SHP77 treated with DMSO at 0.1 percent for 48 hours (cell line): ENCODE measurements at places on chromosomes 3 and 15.

- no peak for DNase-seq
Measured at GRCh38 chr3:50464569-50464968, 38.9 kb downstream of the CACNA2D2 start.

GRCh38 chr3:95134693-95135413, 1072.0 kb downstream of the NSUN3 start:
- DNase-seq, result no peak

GRCh38 chr3:17742102-17742879, at the start of gene TBC1D5:
TBC1D5 (minus strand) TSS chr3:17742631; CDS start chr3:17508570, 234,061 bp downstream.
- DNase-seq, result peak; percentile 95

DNA sequence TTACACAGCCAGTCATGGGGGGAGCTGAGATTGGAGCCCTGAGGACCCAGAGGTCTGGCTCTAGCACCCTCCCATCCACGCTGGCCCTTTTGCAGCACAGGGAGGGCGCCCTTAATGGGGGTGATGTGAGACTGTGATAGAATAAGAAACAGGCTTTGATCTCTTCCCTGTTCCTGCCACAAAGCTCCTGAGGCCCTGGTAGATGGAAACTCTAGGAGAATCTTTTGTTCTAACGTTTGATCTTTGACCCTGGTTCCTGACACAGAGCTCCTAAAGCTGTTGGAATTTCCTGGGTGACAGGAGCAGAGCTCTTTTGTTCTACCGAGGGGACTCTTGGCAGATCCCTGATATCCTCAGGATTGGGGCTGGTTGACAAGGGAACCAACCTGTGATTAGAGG, 1.2 kb upstream of the UROC1 start:
- DNase-seq, result no peak

GRCh38 chr15:58521293-58521991, 89.7 kb downstream of the LIPC start:
- no peak for DNase-seq

DNA sequence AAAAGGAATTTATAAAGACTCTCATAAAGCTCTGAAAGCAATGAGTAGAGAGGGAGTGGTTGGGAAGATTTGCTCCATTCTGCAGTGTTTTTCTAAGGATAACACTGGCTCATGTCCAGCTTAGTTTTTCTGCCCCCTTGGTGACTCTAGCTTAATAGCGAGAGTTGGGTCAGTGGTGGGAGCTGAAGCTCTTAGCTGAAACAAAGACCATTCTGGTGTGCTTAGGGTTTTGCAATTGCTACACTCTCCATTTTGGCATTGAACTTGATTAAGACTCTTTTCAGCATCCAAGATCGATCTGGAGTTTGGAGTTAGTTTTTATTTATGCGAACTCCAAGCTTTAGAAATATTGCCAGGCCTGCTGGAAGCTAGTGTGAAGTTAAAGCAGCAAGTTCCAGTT, 98.0 kb downstream of the ATG7 start:
- no peak for DNase-seq

GRCh38 chr15:42120285-42120684, 25.9 kb upstream of the PLA2G4D start:
- no peak for DNase-seq

GRCh38 chr3:14186854-14187458, 8.3 kb downstream of the LSM3 start:
- DNase-seq, result no peak

DNA sequence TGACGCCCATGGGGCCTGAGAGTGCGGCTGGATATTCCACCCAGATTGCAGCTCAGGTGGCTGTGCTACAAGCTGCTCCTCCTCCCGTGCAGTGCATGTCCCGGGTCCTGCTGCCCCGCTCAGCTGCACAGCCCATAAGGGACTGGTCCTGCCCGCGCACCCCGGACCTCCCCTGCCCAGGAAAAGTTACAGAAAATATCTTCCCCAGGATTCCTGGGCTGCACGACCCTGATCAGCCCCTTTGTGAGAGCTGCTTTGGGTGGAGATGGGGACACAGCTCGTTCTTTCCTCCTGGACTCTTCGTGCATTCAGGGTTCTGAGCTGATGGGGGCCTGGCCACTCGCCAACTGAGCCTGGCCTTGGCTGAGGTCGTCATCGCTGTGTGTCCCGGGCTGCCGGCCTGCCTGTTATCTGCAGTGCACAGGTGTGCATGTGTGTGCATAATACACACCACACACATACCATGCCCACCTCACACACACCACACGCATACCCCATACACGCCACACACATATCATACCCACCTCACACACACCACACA, 28.8 kb downstream of the APBA2 start:
- no peak for DNase-seq

- peak; percentile 59 for DNase-seq
Measured at GRCh38 chr3:17065315-17065714, 180.6 kb downstream of the PLCL2 start.

- DNase-seq, result no peak
Measured at GRCh38 chr15:36722555-36722954, 143.1 kb downstream of the CDIN1 start.

- DNase-seq, result no peak
Measured at GRCh38 chr3:126451511-126451910, 24.2 kb downstream of the ZXDC start.

- no peak for DNase-seq
Measured at GRCh38 chr15:66927201-66928077, 138.0 kb upstream of the SMAD3 start.

DNA sequence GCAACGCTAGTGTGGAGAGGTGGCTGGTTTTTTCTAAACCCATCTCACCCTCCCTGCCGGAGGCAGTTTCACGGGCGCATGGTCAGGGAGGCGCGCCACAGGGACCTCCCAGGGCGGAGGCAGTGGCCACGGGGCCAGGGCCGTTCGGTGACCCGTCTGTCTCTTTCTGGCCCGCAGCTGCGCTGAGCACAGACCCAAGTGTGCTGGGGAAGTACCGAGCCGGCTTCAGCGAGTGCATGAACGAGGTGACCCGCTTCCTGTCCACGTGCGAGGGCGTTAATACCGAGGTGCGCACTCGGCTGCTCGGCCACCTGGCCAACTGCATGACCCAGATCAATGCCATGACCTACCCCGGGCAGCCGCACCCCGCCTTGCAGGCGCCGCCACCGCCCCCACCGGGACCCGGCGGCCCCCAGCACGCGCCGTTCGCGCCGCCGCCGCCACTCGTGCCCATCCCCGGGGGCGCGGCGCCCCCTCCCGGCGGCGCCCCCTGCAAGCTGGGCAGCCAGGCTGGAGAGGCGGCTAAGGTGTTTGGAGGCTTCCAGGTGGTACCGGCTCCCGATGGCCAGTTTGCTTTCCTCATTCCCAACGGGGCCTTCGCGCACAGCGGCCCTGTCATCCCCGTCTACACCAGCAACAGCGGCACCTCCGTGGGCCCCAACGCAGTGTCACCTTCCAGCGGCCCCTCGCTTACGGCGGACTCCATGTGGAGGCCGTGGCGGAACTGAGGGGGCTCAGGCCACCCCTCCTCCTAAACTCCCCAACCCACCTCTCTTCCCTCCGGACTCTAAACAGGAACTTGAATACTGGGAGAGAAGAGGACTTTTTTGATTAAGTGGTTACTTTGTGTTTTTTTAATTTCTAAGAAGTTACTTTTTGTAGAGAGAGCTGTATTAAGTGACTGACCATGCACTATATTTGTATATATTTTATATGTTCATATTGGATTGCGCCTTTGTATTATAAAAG, 1.8 kb downstream of the HES1 start:
- no peak for DNase-seq

- DNase-seq, result no peak
Measured at GRCh38 chr3:113008117-113008516, 17.3 kb downstream of the GTPBP8 start.

DNA sequence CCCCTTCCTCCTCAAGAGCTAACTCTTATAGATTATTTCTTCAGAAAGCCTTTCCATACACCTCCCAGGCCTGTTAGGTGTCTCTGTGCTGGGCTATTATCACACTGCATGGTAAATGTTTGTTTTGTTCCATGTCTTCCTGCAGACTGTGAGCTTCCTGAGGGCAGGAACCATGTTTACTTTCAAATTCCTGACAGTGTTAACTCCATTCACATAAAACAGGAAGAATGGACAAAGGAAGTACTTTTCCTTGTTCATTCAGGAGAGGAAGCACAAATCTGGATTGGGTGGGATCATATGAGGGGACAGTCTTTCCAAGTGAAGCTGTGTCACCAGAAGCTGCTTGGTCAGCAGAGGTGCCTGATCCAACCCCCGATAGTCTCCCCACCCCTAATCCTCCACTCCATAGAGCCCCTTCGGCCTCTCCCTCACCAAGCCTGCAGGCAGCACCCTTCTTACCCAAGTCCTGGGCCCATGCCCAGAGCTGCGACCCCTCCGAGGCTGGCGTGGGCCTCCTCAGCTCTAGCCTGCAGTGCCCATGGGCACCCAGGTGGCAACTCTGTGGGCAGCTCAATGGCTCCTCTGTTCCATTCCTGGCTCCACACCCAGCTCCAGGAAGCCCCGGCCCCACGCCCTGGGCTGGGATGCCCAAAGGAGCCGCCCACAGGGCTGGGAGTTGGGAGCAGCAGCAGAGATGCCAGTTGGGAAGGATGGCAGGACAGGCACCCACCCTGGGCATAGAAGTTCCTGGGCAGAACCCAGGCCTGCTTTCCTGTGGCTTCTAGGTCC, 6.9 kb downstream of the SHF start:
- no peak for DNase-seq

GRCh38 chr15:70079888-70080287, 17.8 kb downstream of the TLE3 start:
- DNase-seq, result no peak

DNA sequence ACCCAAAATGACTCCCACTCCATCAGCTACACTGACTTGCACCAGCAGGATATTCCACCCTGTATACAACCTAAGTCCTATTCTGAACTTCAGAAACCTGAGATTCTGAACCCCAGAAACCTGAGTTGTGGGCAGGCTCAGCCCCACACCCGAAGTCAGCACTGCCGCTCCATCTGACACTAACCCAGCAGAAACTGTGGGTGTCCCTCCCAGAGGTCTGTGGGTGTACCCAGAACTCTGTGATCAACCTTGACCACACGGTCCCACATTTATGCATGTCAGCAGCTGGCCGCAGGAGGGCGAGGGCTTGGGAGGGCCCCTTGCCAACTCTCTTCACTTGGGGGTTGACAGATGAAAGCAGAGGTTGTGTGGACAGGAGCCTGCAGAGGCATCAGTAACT, 9.3 kb downstream of the OXTR start:
- DNase-seq, result no peak

DNA sequence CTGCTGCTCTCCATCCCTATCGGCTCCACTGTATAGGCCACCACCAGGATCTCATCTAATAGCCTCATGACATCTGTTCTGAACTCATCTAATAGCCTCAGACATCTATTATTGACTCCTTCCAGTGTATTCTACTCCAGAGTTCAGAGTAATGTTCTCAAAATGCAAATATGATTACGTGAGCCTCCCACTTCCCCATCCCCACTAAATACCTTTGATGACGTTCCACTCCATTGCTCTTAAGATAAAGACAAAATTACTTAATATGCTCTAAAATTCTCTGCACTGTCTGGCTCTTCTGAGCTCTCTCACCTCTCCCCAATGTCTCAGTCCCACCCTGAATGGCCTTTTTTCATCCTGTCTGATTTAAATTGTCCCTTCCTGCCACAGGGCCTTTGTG, 94.7 kb downstream of the SAMMSON start:
- no peak for DNase-seq

DNA sequence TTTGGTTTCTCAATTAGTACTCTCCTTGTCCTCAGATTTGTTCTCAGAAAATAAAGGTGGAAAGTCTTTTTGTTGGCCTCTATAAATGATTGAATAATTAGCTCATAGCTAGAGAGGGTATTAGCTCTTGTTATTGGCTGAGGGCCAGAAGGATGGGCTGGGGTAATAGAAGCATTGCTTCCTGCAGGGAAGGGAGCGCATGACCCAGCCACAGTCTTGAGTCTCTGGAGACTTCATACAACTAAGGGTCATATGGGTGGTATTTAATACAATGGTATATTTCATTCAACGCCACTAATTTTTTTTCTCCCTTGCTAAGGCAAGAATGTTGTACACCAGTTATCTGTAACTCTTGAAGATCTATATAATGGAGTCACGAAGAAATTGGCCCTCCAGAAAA, 8.4 kb downstream of the DNAJA4 start:
- no peak for DNase-seq

GRCh38 chr3:67123914-67124313, 125.8 kb downstream of the KBTBD8 start:
- no peak for DNase-seq

DNA sequence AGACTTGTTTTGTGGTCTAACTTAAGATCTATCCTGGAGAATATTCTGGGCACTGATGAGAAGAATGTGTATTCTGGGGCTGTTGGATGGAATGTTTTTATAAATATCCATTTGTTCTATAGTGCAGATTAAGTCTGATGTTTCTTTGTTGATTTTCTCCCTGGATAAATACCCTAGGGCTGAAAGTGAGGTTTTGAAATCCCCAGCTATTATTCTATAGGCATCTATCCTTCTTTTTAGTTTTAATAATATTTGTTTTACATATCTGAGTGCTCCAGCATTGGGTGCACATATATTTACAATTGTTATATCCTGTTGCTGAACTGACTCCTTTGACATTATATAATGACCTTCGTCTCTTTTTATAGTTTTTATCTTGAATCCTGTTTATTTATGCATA, 42.9 kb downstream of the GALK2 start:
- no peak for DNase-seq

- no peak for DNase-seq
Measured at GRCh38 chr3:157405457-157405856, 31.2 kb upstream of the PTX3 start.

GRCh38 chr3:128861491-128861890, 17.9 kb upstream of the ACAD9 start:
- no peak for DNase-seq
